ENCODE measurements at places on chromosomes 4 and X.

- no peak for DNase-seq
Observed at GRCh38 chrX:24375600-24376131, 15.2 kb downstream of the SUPT20HL1 start.

- no peak for DNase-seq
Observed at GRCh38 chr4:97013309-97013708, 1130.0 kb downstream of the STPG2 start.

- DNase-seq: no peak
Observed at GRCh38 chr4:163165217-163166017, 1.3 kb downstream of the NAF1 start.

DNA sequence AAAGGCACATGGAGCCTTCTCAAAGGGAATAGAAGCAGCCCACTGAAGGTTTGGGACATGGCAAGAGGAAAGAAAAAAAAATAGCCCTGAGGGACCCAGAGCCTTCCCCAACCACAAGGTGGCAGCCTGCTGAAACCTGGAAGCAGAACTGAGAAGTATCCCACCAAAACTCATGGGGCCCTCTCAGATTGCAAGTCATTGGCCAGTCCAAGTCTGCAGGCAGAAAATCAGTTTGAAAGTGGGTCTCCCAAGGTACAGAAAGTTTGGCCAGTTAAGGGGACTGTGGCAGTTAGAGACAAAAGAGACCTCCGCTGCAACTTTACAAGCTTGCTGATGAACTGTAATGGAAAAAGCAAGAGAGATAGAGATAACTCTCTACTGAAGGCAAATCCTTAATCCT is 155.8 kb downstream of the ANTXR2 start:
- no peak for DNase-seq

Measured in dorsolateral prefrontal cortex (tissue), 122 donors.